ENCODE measurements at places on chromosomes 5 and 9.

DNA sequence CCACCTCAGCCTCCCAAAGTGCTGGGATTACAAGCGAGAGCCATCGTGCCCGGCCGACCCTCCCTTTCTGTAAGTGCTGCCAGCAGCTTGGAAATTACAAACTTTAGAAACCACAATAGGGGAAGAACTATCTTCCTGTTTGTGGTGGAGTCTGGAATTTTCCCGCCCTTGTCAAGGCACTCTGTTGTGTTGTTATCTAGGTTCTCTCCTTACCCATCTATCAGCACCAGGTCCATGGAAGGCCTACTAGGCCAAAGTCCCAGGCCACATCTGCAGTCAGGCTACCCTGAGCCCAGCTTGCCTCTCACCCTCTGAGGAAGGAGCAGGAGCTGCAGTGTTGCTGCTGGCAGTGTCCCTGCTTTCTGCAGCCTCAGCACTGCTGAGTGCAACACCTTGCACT, 214.9 kb downstream of the MCTP1 start:
- DNase-seq: no peak

- no peak for DNase-seq
These were observed 7.8 kb upstream of the RUSC2 start for GRCh38 chr9:35482071-35482470.

- no peak for DNase-seq
These were observed 17.8 kb downstream of the TBC1D9B start for GRCh38 chr5:179889885-179890284.

DNA sequence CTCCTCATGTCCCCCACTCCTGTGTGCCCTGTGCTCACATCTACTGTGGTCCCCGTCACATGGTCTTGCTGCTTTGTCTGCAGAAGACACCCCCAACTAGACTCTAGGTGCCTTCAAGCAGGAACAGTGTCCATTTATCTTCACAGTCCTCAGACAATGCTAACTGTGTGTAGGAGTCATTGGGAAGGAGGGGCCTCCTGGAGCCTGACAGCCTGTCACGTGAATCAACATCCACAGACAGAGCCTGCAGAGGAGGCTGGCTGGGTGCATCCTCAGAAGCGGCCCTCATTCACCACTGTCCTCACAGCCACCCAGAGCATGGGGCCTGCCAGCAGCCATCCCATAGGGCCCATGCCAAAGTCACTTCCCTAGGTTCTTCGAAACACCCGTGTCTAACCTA, 98.7 kb downstream of the MED10 start:
- DNase-seq: no peak

- DNase-seq: no peak
These were observed 439.9 kb downstream of the BRINP1 start for GRCh38 chr9:118929287-118929686.

DNA sequence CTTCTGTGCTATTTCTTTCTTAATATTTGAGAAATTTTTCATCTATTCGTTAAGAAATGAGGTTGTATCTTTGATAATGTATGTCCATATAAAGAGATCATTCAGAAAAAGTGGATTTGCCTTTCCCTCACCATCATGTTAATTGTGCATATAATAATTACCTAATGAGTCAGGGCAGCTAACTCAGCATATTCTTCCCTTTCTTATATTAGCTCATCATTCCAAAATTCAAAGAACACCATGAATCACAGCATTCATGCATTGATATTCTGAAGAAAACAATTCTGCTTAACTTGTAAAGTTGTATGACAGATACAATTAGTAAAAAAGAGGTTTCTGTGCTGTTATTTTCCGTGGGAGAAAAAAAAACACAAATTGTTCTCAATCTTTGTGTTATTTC, 630.6 kb downstream of the TLE1 start:
- DNase-seq: no peak

DNA sequence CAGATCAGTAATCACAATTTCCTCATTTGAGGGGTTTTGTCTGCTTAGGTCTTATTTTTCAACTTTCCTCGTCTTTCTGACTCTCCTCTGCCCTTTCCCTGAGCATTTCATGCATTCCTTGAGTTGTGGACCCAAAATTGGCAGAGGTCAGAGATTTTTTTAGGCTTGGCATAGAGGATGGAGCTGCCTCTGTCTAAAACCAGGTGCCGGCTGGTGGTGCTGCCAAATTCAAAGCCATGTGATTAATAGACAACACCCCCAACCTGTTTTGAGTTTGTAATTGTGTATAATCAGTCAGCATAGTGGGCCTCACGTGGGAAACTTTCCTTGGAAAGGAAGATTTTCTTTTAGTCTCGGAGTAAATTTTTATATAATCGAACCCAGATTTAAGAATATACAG, 39.6 kb downstream of the TJP2 start:
- DNase-seq: no peak

DNA sequence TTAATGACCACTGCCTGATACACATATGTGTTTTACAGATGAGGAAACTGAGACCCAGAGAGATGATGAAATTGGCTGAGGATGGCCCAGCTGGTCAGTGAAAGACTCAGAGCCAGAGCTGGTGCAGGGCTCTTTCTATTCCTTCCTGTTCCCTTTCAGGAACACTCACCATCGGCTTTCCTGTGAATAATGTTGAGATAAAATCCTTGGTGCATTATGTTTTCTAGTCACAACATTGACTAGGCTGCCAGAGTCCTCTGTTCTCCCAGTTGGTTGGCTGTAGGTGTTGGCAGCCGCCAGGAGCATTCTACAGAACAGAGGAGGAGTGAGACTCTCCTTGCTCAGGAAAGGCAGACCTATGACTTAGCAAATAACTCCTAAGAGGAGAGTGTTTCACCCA, 14.8 kb downstream of the TGFBI start:
- no peak for DNase-seq

GRCh38 chr5:55706230-55706629, 5.9 kb downstream of the SLC38A9 start:
- DNase-seq: no peak

GRCh38 chr9:27003426-27004077, 1.9 kb downstream of the LRRC19 start:
- no peak for DNase-seq

- DNase-seq: no peak
These were observed 9.3 kb downstream of the NXNL2 start for GRCh38 chr9:88544245-88544644.

- no peak for DNase-seq
These were observed 198.2 kb downstream of the KIF4B start for GRCh38 chr5:155211764-155212163.

- no peak for DNase-seq
These were observed 13.5 kb downstream of the CNTLN start for GRCh38 chr9:17148324-17148723.
